ENCODE measurements at places on chromosomes 13 and 19. TPM values are rescaled to one million over a fixed set of nuclear protein-coding genes. Genes with fewer than 3 reads are reported as not detected.

SLC15A1 gene
- polyA plus RNA-seq = 10.1 TPM

MRPL57 gene
- 25.4 TPM for polyA plus RNA-seq

FAM216B gene
- not detected for polyA plus RNA-seq

TMEM59L gene
- polyA plus RNA-seq = 1.5 TPM

CACNG7 gene
- polyA plus RNA-seq = 0.50 TPM

ZNF99 gene
- polyA plus RNA-seq = 1.6 TPM

FAM32A gene
- 129 TPM for polyA plus RNA-seq

DNA sequence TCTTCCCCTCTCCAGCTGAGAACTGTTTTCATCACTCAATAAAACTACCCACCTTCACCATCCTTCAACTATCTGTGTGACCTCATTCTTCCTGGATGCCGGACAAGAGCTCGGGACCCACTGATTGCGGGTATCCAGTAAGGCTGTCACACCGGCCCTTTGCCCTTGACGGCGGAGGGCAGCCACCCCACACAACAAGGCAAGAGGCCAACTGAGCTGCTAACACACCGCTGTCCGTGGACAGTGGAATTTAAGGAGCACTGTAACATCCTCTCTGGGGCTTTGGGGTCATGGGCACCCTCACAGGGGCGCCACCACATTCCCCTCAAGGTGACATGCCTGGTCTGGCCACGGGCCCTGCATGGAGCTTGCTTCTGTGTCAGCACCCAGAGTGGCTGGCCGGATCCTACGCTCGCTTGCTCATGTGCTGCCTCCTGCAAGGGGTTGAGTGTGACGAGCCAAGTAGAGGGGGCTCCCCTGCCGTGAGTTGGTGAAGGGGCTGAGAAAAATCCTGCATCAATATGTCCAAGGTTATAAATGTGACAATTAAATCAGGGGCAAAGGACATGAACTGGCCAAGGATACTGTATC, 31.4 kb downstream of the LHFPL6 start:
- DNase-seq = no peak

DNA sequence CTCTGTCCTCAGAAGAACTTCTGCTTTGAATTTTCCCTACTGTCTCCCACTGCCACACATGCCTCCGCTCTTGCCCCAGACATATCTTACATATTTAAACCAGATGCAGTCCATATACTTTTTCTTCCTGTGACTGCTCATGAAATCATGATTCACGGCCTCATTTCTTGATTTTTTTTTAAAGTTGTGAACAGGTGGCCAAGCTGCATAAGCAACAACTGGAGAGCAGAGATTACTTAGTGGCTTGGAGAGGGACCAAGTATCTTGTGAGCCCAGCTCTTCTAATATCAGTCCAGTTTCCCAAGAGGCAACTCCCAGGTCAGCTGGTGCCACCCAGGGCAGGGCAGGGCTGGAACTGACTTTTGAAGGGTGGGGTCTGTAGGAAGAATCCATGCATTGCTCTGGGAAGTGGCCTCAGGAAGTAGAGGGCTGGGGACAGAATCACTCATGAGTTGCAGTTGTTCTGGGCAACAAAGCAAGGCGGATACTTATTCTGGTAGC, 152.4 kb downstream of the LMO7 start:
- no peak for DNase-seq

DNA sequence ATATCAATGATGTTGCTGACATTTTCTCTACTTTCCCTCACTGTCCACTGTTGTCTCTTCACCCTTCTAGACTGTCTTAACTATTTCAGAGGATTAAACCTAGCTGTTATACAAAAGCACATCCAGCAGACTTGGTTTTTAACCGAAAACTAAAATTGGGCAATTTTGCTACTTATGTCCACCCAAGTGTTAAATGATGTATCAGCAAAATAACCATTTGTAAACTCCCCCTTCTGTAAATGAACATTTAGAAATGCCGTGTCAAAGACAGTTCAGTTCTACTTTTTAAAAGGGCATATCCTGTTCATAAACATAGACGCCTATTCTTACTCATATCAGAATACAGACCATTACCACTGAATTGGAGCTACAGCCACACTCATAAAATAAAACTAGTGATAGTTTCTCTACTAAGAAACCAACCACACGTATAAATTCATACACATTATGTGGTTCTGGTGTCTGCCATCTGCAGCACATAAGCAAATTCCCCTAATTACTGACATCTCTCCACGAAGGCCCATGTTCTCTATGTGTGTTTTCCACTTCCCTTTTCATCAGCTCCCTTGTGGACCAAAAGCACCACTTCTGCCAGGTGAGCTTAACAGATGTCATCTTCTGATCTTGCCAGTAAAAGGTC, 1091.8 kb downstream of the PCDH9 start:
- DNase-seq = no peak

- DNase-seq = no peak
Observed at GRCh38 chr19:35853038-35853756, 893 bp upstream of the NPHS1 start.

DNA sequence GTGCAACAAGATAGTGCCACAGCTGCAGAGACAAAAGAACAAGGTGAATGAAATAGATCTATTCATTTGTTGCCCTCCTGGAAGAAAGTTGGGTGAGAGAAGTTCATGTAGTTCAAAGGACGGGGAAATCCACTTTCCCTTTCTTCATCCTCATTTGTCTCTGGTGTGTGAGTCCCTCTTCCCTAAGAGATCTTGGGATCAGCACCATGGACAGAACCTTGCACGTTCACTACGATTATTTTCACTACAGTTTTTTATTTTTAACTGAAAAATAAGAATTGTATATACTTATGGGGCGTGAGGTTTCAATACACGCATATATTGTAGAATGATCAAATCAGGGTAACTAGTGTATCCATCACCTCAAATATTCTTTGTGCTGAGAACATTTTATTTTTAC, 29.2 kb downstream of the NLRP5 start:
- DNase-seq = no peak

- DNase-seq = no peak
Observed at GRCh38 chr13:30971575-30971974, 39.1 kb downstream of the TEX26 start.

DNA sequence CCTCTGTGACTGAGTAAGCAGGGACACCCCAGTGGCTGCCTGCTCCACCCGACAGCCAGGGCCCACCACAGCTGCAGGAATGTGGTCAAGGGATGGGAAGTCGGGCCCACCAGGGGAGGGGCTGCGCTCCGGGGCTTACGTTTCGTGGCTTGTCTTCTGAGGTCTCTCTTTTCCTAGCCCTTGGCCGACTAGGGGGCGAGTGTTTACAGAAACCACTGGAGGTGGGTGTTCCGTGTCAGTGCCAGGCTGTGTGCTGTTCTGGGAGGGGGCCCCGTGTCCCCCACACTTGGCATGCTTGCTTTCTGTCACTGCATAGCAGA, 4.5 kb downstream of the ADAT3 start:
- DNase-seq = no peak

DNA sequence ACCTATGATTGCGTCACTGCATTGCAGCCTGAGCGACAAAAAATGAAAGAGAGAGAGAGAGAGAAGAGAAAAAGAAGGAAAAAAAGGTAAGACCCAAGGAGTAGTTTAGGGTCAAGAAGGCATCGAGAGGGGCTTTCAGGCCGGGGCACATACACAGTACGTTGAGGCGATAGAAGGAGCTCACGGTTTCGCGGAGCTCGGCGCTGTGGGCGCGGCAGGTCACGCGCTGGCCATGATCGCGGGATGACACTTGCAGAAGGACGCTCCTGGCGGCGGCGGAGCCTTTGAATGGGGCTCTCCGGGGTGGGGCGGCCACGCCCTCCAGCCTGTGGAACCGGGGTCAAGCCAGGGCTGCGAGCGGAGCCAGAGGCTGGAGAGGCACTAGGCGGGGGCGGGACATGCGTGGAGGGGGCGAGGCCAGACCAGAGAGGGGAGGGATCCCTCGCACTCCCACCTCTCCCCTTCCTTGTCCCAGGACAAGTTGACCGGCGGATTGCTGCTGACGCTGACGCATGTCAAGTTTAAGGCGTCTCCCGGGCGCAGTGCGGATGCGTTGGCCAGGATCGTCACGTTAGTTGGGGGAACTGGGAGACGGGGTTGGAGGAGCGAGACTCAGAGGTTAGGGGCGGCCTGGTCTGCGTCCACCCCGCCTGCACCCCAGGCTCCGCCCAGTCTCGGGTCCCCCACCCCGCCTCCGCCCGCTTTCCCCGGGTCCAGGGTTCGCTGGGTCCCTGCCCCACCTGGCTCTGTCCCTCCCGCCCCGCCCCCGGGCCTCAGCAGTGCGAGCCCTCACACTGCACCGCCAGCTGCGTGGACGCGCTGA, 6.9 kb downstream of the NPHS1 start:
- no peak for DNase-seq

DNA sequence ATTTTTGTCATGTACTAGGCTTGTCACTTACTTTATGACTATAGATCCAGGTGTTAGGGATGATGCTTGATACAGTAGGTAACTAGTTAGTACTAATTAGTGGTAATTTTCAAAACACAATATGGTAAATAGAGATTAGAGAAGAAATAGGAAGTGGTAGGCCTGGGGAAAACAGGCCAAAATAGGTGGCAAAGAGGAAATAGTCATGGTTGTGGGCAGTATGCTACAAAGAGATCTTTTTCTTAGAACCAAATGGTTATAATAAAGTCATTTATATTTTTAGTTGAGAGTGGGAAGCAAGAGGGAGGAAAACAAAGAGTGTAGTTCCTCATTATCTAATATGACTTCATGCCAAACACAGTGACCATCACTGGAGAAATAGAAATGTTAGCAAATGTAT, 9.1 kb upstream of the VWA8 start:
- DNase-seq = no peak

GRCh38 chr19:28012361-28012760, 1200.6 kb downstream of the UQCRFS1 start:
- no peak for DNase-seq

DNA sequence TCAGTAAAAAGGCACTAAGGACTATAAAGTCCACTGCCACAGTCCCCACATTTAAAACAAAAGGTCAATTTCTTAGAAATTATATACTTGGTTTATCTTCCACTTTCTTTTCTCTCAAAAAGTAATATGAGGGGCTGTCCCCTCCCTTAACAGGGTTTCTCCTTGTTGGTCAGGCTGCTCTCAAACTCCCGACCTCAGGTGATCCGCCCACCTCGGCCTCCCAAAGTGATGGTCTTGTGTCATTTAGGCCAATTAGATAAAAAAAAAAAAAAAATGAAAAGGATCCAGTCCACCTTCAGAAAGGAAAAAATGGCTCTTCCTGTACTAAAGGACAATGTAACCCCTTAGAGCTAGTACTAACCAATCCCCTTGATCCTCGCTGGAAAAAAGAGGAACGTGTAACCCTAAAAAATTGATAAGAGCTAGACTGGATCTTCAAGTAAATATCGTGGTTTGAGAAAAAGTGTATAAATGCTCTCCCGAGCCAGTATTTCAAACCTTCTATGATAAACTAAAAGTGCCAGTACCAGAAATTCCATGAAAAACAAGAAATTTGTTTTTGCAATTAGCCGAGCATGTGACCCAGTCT, 9.0 kb upstream of the CD70 start:
- no peak for DNase-seq

GRCh38 chr19:43126720-43127119, 44.2 kb upstream of the PSG2 start:
- DNase-seq = no peak

DNA sequence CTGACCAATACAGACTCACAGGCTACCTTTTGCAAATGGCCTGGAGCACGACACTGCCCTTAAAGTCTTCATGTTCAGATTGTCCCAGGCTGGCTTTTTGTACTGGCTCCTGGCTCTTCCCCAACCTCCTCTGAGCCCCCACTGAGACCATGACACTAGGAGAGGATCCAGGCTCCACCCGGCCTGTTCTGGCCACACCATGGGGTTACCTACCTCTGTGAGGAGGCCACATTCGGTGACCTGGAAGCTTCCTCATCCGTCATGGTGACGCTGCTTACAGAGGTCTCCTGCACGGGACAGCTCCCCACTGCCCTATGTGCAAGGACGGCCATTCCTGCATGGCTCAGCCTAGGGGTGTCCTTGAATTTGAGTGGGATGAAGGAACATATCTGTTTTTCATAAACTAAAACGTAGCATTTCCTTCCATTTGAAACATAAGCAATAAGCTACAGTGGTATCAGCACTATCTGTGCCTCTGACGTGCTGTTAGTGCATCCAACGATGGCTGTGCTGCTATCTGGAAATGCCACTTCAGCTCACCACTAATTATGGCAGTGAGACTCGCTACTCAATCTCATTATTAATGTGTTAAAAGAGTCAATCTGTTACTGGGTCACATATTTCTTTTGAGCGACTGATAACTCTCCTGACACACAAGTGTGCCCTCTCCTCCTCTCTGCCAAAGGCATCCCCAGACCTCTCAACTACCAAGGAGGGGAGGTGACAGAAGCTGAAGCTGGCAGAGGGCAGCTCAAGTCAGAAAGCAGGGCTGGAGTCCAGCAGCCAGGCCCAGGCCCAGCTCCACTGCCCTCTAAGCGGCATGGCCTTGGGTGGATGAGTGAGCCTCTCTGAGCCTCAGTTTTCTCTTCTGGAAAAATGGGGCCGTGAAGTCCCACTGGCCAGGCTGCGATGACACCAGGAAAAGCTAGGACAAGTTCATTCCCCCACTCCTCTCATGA, 29.6 kb downstream of the ELL start:
- DNase-seq = no peak

DNA sequence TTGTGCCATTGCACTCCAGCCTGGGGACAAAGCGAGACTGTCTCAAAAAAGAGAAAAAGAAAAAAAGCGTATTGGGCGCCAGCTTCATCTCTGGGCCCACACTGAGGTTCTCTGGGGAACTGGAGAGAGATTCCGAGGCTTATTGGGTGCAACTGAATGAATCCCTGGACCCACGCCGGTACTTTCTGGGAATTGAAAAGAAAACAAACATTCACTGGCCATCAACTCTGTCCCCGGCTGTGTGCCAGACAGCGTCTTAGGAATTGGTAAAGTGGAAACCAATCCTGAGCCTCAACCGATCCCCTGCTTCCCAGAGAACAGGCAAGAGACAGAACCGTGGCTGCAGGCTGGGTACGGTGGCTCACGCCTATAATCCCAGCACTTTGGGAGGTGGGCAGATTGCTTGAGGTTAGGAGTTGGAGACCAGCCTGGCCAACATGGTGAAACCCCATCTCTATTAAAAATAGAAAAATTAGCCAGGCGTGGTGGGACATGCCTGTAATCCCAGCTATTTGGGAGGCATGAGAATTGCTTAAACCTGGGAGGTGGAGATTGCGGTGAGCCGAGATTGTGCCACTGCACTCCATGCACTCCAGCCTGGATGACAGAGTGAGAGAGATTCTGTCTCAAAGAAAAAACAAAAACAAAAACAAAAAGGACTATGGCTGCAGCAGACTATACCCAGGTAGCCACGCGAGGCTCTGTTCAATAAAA, 8.6 kb downstream of the ANO8 start:
- no peak for DNase-seq

- no peak for DNase-seq
Observed at GRCh38 chr13:112078216-112078615, 11.3 kb downstream of the SOX1 start.

DNA sequence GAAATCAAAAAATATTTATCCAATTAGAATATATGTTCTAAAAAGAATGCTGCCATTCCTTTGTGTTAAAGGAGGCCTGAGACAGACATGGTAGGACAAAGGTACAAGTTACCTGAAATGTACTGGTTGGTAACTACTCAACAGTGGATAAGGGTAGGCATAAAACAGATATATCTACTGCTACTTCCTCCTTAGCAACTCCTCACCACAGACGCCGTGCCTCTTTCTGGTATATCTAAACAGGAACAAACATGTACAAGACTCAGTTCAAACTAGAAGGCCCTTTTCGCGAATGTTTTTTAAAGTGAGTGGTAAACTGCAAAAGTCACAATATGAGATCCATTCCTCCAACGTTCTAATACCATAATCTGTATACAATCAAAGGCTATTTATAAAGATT, 86.9 kb downstream of the TBC1D4 start:
- no peak for DNase-seq

GRCh38 chr19:17125062-17125727, 49.6 kb downstream of the MYO9B start:
- DNase-seq = no peak
